ENCODE measurements at places on chromosomes 11 and 22. TPM values are rescaled to one million over a fixed set of nuclear protein-coding genes. Genes with fewer than 3 reads are reported as not detected.
A peak's percentile ranks its signal among the peaks of the same experiment; 100 is the strongest.

ELMOD1 gene
- not detected for total RNA-seq

EMID1 gene
- 2.3 TPM for total RNA-seq

RFPL2 gene
- total RNA-seq: not detected

MISFA gene
- total RNA-seq: not detected

OR2AT4 gene
- not detected for total RNA-seq

HBE1 gene
- total RNA-seq: not detected

DNA sequence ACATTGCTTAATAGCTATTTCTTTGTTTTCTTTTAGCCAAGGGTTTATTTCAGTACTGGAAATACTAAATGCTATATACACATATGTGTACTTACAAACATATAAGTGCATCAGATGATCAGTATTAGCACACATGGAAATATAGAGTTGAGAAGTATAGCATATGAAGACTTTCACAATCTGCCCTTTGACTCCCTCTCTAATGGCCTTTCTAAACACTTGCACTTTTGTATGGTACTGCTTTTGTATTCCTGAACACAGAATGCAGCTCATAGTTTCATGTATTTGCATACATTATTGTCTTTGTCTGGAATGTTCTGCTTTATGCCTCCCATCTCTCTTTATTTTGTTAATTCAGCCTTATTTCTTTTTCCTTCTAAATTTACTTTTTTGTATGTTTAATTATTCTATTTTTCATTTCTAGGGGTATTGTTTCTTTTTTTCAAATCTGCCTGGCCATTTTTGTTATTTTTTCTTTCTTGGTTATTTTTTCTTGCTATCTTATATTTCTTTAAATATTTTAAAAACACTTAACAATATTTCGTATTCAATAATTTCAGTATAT, 28.8 kb downstream of the ACER3 start:
- DNase-seq: no peak

DNA sequence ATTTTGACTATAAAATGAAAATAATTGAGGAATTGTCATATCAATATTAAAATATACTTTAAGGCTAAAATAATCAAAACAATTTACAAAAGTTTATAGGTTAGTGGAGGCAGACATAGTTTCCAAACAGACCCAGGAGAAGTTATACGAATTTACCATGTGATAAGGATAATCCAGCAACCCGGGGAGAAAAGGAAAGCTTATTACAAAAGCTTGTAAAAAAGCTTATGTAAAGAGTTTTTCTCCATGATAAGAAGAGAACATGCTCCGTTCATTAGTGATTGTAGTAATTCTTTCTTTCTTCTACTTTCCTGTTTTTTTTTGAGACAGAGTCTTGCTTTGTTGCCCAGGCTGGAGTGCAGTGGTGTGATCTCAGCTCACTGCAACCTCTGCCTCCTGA, 79.0 kb downstream of the ATXN10 start:
- DNase-seq: no peak

DNA sequence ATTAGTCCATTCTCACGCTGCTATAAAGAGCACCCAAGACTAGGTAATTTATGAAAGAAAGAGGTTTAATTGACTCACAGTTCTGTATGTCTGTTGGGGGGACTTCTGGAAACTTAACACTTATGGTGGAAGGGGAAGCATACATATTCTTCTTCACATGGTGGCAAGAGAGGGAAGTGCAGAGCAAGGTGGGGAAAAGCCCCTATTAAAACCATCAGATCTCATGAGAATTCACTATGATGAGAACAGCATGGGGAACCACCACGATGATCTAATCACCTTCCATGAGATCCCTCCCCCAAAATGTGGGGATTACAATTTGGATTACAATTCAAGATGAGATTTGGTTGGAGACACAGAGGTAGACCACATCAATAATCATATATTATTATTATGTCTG, 25.7 kb downstream of the CEP57 start:
- no peak for DNase-seq

- no peak for DNase-seq
Measured at GRCh38 chr22:46044621-46045458, 67.9 kb upstream of the WNT7B start.

DNA sequence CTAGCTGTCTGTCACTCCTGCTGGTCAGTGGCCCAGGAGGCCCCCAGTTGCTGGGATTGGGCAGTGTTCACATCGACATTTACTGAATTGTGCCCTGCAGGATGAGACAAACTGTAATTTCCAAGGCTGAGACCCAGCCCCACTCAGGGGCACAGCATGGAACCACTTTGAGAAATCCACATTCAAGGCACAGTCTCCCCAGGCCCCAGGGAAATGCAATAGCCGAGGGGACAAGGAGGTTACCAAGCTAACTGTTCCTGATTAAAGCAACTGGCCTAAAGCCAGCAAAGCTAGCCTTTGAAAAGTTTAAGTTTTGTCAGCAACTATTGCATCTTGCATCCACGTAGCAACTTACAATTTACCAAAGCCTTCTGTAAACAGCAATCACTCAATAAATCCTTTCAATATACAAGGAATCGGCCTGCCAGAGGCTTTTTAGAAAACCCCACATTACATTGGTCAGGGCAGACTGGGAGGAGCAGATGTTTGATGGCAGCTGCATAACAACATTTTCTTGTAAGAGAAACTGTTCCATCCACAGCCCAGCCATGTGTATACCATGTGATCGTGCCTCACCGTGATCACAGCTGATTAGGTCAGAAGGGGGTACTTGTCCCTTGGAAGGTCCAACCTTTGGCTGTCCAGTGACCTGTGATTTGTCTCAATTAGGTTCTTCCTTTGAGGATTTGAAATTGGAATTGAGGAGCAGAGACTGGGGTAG, 103.9 kb downstream of the TENM4 start:
- DNase-seq: no peak

DNA sequence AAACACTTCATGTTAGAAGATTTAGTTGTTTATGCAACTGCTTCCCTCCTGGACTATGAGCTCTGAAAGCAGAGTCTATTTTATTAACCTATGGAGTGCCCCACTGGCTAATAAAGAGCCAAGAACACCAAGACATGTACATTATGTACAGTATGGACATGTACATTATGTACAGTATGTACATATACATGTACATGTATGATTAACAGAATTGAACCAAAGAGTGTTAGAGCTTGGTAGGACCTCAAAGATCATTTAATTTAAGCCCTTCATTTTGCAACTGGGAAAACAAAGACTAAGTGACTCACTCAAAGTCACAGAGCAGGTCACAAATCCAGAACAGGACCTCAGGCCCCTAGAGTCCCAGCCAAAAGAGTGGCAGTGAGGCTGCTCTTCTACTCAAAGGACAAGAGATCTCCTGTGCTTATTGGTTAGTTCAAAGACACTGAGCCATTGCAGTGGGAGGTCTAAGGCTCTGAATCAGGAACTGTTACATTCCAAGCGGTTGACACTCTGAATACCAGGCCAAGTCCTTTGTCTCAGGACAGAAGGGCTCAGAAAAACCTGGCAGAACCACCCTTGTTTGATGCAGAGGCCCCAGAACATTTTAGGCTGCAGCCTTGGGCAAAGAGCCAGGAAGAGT, 103.8 kb downstream of the FAM168A start:
- no peak for DNase-seq

DNA sequence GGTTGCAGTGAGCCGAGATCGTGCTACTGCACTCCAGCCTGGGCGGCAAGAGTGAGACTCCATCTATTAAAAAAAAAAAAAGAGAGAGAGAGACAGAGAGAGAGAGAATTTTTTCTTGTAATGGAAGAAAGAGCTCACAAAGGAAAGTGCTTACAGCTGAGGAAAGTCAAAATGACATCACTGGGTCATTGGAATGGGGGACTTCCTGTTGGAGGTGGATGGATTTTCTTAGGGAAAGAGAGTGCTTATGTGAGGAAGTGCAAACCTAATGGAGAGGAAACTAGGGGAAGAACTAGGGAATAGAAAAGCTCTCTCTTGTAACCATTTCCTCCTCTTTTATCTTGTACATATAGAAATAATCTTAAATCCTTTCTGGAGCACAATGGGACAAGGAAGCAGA, 6.3 kb upstream of the PIWIL4 start:
- no peak for DNase-seq

DNA sequence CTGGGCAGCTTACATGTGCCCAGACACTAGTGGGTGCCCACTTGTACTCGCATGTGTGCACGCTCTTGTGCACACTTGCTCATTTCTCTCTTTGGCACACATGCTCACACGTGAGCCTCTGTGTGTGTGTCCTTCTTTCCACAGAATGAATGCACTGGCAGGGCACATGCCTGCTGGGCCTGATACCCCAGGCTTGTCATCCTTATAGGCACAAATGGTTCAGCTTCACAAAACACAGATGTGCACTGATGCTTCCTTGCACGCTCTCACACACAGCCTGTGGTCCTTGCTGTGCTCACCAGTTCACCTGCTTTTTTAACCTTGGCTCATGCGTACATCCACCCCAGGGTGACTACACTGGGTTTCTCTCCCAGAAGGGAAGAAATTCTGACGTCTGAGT, 174.8 kb downstream of the BUD13 start:
- DNase-seq: no peak

DNA sequence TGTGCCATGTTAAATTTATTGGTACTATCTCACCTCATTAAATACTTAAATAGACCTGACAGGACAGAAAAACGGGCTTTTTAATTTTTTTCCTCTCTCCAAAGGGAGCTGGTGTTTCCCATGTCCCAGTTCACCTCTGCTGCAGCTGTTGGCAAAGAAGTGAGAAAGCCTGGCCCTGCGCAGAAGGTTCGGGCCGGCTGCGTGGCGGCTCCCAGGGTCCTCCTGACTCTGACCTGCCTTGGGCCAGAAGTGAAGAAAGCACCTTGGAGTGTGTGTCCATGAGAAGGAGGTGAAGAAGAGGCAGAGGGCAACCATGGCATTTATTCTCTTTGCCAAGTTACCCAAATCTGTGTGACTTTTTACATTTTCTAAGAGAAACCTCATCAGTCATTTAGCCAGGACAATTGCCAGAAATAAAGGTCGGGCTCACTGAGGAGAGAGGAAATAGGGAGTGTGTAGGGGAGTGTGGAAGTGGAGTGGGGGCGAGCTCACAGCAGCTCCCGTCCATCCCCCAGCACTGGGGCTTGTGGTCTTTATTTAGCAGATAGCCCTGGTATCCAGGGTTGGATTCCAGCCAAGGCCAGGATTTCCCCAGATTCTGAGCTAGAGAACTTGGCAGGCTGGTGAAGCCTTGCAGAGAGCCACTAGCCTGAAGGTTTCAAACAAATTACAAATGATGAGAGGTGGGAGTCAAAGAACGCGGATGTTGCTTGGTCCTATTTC, 102.4 kb upstream of the CADM1 start:
- no peak for DNase-seq

DNA sequence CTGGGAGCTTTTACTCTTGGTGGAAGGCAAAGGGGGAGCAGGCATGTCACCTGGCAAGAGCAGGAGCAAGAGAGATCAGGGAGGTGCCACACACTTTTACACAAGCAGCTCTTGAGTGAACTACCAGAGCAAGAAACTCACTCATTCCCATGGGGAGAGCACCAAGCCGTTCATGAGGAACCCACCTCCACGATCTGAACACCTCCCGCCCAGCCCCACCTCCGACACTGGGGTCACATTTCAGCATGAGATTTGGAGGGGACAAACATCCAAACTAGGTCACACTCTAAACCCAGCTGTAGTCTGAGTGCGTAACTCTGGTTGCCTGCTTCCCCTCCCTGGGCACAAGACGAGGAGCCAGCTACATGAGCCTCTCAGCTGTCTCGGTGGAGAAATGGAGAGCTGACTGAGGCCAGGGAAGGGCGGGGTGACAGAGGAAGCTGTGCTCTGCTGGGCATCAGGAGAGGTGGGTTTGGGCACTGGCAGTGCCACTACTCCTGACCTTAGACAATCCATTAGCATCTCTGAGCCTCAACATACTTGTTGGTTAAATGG, 134.6 kb downstream of the PKNOX2 start:
- no peak for DNase-seq

DNA sequence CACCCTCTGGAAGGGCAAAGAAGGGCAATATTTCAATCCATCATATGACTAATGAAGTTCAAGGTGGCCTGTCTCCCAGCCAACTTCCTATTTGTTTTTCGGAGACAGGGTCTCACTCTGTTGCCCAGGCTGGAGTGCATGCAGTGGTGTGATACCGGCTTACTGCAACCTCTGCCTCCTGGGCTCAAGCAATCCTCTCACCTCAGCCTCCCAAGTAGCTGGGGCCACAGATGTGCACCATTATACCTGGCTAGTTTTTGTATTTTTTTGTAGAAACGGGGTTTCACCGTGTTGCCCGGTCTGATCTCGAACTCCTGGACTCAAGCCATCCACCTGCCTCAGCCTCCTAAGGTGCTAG, 13.4 kb downstream of the ABTB2 start:
- DNase-seq: no peak

DNA sequence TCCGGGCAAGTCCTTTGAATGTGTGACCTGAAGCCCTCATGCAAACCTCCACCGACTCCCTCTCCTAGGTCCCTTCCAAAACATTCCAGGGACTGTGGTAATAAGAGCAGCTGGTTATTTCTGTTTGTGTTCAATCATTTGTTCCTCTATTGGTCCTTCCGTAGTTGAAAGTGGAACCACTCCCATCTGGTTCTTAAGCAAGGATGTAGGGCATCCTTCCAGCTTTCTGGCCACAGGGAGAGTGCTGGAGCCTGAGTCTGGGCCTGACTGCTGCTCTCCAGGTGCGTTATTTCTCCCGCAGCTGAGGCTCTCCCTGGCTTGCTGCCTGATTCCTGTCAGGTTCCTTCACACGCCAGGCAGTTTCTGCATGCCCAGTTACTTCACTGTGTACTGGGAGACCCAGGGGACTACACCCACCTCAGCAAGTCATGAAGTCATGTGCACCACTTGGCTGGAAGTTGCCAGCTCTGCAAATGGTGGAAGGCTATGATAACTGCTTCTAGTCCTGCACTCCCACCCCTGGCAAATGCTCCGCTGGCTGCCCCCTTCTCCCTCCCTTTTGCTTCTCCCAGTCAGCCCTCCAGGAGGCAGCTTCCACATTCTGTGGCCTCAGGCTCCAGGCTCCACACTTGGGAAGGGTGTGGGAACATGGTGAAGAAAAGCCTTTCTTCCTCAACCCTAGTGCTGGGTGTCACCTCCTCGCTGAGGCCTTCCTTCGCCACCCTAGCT, 4.0 kb upstream of the ALX4 start:
- peak; percentile 0 for DNase-seq

DNA sequence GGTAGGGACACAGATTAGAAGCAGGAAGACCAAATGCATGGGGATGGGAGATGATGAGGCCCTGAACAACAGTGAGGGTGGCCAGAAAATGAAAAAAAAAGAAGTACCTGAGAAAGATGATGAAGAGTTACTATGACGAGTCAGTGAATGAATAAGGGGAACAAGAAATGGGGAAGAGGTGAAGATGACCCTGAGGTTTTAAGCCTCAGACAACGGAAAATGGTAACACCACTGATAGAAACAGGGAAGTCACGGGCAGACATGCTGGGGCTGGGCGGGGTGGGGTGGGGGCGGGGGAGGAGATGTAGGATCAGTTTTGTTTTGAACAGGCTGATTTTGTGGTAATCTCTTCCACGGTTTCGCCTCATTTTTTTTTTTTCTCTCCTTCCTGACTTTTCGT, 205.1 kb upstream of the CADM1 start:
- DNase-seq: no peak

GRCh38 chr22:37633089-37633624, 6.3 kb upstream of the SH3BP1 start:
- no peak for DNase-seq

All from breast epithelium (tissue), 4 donors.